ENCODE measurements at places on chromosomes 6 and 20.

DNA sequence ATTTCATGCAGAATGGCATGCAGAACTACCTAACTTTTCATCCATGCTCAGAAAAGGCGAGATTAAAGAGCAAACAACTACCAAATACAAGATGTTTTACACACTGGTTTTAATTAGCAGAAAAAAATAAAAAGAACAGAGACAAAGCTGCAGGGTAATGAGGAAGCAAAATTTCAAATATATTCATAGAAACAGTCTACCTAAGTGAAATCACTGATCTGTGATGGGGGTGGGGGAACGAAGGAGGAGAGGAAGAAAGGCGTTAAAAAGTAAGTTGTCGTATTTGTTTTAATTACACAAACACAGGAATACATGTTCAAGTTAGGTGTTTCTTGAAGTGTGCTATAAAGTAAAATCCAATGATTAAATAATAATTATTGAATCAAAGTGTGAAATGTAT is 42.1 kb downstream of the MAP3K7 start:
- no peak for DNase-seq

DNA sequence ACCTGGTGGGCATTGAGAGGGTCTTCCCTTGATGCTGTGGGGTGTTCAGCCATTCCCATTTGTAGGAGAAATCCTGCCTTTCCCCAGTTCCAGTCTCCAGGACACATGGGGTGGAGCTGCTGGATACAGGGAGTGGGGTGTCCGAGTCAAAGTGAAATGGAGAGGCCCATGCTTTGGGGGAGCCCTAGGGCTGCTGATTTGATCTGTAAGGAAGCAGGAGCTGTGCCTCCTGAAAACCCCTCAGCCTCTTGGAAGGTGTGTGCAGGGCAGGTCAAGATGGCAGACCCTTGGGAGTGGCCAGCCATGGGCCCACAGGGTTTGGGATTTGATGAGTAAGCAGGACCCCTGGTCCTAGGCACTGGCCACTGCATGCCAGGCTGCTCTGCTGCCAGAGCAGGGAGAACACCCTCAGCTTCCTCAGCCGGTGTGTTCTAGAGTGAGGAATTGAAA is 82.0 kb downstream of the SERAC1 start:
- no peak for DNase-seq

GRCh38 chr6:13480631-13481501 is 6.5 kb downstream of the GFOD1 start:
- peak; percentile 74 for DNase-seq

DNA sequence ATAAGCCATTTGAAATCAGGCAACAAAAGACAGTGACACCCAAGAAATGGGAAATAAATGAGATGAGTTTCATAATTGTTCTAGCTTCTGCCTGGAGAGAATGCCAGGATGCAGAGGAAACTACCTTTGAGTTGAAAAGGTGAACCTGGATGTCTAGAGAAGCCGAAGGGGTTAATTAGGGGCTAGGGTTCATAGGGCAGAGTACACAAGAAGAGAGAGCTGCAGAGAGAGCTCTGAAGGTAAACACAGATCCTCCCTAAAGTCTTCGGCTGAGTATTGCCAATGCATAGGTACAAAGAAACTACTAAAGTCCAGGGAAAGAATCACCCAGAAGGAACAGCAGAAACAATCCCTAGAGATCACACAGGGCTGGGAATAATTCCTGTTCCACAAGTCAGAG is 119.7 kb upstream of the BEND3 start:
- DNase-seq = no peak

DNA sequence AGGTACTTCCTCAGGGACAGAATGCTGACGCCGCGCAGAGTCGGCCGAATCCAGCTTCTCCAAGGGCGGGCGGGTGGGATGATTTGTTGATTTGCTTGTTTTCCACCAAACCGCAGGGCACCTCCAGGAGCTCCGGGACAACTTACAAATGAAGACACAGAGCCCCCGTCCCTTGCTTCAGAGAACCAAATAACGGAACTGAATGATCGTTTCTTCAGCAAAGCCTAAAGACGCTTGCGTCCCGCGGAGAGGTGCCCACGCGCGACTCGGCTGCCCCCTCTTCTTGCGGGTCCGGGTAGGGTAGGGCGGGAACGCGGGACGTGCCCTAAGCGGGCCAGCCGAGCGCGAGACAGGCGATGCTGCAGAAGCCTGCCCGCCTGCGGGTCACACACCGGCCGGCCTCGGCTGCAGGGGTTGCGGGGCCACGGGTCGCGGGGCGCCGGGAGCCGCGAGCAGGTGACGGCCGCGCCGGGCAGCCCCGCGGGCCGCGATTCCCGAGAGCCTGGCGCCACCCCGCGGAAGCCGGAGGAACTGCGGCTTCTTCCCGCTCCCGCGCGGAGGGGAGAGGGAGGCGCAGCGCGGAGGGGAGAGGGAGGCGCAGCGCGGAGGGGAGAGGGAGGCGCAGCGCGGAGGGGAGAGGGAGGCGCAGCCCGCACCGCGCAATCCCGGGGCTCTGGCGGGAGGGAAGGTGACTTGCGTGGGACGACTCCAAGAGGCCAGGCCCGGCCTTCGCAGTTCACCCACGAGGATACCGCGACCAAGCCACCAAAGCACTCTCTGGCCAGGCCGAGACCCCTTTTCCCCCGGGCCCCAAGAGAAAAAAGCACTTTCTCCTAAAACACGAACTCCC is 7.7 kb upstream of the FOXF2 start:
- DNase-seq = peak; percentile 24

GRCh38 chr6:26403893-26404292 is 1.8 kb downstream of the BTN3A1 start:
- DNase-seq = no peak

GRCh38 chr6:141685416-141685815 is 447.3 kb upstream of the GJE1 start:
- no peak for DNase-seq

DNA sequence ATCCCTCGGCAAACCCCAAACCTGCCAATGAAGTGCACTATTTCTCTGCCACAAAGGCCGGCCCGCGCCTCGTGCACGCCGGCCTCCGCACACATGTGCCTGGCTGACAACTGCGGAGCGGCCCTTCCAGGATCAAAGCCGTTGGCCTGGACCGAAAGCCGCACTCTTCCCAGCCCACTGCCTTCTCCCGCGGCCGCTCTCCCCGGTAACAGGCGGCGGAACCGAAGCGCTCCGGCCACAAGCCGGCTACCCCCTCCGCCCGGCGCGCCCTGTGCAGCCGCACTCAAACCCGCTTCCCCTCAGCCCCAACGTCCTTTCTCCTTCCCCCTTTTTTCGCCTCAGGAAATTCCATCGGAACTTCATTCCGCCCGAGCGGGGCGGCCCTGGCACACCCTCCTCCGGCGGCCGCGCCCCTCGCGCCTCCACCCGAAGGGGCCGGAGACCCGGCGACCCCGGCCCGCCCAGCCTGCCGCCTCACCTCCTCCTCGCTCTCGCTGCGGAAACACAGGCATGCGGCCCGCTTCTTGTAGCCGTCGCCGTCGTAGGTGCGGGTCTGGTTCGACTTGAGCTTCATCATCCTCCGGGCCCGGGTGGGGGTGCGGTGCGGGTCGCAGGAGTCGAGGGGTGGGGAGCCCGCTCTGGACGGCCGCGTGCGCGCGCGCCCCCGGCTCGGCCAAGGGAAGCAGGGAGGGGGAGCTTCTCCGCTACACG is 528 bp downstream of the NUDT3 start:
- peak; percentile 66 for DNase-seq

DNA sequence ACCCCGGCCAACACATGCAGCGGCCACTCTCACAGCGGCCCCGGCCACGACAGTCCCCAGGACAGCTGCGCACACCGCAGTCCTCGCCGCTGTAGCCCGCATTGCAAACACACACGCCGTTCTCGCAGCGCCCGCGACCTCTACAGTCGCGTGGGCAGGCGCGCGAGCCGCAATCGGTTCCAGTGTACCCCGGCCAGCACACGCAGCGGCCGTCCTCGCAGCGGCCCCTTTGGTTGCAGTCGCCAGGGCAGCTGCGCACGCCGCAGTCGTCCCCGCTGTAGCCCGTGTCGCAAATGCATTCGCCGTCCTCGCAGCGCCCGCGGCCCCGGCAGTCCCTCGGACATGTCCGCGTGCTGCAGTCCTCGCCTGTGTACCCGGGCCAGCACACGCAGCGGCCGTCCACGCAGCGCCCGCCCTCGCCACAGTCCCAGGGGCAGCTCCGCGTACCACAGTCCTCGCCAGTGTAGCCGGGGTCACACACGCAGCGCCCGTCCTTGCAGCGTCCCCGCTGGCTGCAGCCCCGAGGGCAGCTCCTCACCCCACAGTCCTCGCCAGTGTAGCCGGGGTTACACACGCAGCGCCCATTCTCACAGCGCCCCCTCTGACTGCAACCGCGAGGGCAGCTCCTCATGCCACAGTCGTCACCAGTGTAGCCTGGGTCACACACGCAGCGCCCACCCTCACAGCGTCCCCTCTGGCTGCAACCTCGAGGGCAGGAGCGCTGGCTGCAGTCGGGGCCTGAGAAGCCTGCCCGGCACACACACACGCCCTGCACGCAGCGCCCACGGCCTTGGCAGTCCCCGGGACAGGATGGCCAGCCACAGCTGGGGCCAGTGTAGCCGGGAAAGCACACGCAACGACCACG is 12.5 kb downstream of the TNXB start:
- no peak for DNase-seq

DNA sequence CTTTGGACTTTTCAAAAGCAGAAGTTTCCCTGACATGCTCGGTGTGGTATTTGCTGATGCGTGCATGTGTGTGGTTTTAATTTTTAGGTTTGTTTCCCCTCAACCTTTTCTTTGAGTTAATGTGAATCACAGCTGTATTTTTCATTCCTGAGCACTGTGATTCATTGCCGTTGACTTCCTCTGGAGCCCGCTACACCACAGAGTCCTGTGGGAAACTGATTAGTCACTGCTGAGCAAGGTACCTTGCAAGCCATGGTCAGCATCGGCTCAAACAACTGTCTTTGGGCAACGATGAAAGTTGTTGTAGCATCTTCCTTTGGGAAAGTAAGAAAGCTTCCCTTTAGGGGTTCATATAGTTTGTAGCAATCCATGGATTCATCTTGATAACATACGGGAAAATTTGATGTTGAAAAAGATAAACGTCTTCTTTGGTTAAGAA is 57.5 kb downstream of the RIN2 start:
- no peak for DNase-seq

GRCh38 chr6:105806486-105806920 is 279.6 kb upstream of the PRDM1 start:
- DNase-seq = no peak

- no peak for DNase-seq
Observed at GRCh38 chr20:52965380-52965779, 6.8 kb upstream of the TSHZ2 start.

- DNase-seq = no peak
Observed at GRCh38 chr6:168535711-168536110, 94.7 kb downstream of the SMOC2 start.

GRCh38 chr6:89082486-89082891 is 1.9 kb downstream of the PNRC1 start:
- DNase-seq = no peak

- no peak for DNase-seq
Observed at GRCh38 chr6:44775121-44775520, 387.6 kb downstream of the CDC5L start.

GRCh38 chr6:125948455-125948854 is 8.1 kb upstream of the HINT3 start:
- no peak for DNase-seq

DNA sequence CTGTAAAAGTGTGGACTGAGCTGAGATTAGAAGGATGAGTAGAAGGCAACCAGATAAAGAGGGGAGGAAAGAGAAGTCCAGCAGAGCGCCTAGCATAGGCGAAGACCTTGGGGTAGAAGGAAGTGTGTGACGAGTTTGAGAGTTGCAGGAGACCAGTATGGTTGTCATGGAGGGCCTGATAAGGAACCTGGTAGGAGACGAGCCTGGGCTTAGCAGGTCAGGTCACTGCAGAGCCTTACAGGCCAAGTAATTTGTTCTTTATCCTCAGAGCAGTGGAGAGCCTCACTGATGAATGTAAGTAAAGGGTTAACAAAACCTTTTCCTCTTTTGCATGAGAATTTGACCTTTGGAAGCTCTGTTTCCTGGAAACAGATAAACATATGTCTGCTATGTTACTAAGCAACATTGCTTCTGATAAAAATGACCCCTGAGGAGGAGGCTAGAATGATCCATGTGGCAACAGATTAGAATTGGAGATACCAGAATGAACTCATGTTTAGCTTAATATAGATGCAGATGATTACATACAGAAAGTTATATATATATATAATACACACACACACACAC is 2.9 kb upstream of the TMEM74B start:
- DNase-seq = no peak

- peak; percentile 68 for DNase-seq
Observed at GRCh38 chr6:38671885-38672467, 31.0 kb downstream of the GLO1 start.

DNA sequence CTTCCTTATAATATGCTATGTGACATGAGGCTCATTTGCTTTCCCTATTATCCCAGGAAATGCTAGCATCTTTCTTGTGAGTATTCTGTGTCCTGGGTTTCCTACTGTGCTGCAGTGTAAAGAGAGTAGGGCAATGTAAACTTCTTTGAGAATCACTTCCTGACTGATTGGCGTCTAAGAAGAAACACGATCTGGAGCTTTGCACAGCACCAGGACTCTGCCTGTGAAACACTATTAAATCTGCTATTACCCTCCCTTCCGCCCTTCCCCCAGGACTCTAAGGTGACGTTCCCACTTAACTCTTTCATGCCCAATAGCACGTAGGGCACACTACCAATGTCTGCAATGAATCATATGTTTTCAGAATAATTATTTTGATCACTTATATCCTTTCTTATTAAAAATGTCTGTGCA is 607.3 kb upstream of the CITED2 start:
- peak; percentile 85 for DNase-seq

DNA sequence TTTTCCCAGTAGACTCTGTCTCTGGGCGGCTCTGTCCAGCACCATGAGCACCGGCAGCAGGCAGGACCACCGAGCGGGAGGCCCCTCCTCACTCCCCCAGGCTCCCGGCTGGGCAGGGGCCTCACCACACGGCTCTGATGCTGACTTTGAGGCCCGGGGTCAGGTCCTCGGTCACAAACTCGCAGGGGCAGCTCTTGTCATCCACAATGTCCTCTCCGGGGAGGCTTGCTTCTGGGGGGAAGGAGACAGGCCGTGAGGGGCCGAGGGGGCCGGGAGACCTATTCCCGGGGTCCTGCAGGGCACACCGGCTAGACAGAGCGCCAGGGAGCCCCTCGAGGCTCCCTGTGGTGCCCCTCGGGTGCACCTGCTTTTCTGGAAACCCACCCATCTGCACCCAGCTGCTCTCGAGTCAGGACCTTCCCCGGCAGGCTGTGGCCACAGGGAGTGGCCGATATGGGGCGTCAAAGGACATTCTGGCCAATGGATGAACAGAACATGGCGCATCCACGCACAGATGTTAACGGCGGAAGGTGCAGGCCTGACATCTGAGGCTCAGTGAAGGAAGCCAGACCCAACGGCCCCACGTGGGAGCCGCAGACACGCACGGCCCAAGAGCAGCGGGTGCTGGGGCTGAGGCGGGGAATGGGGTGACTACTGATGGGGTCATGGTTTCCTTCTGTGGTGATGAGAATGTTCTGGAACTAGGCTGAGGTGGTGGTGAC is 53.0 kb upstream of the CHRNA4 start:
- DNase-seq = no peak

DNA sequence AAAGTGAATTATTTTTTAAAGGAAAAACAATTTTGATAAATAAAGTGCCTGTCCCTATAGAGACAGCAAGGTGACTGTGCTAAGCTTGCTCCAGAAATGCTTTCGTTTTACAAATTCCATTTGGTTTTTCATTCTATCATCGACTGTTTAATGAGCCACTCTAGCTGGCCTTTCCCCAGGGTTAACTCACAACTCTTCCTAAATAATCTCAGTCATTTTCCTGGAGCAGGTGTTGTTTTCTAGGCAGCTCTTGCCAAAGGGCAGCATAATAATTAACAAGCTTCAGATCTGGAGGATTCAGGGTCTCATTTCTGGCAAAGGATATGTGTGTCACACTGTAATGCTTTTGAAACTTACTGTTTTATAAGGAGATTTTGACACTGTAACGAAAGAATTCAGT is 184.2 kb downstream of the KHDC1L start:
- DNase-seq = no peak
